Caki2 (cell line): ENCODE measurements at places on chromosomes 3 and 15. TPM values are rescaled to one million over a fixed set of nuclear protein-coding genes. Genes with fewer than 3 reads are reported as not detected.

The TMEM45A gene
- 13.0 and 24.5 TPM in 2 replicates for total RNA-seq

The IL17RD gene
- total RNA-seq, result 0.81 and 2.6 TPM in 2 replicates

The MANF gene
- total RNA-seq, result 103 and 108 TPM in 2 replicates

The NUDT16 gene
- total RNA-seq, result 6.4 and 9.2 TPM in 2 replicates

The RAMAC gene
- total RNA-seq, result 16.8 and 28.5 TPM in 2 replicates

The RBP2 gene
- total RNA-seq, result not detected in 2 replicates

The SCN11A gene
- total RNA-seq, result 0.03 TPM in 2 replicates

The LDHAL6B gene
- not detected in 2 replicates for total RNA-seq

The SIDT1 gene
- total RNA-seq, result not detected in 2 replicates

GRCh38 chr15:33586786-33587697 is 276.3 kb downstream of the RYR3 start:
- DNase-seq, result no peak

- DNase-seq, result no peak
Measured at GRCh38 chr3:28118087-28118486, 123.3 kb upstream of the CMC1 start.

DNA sequence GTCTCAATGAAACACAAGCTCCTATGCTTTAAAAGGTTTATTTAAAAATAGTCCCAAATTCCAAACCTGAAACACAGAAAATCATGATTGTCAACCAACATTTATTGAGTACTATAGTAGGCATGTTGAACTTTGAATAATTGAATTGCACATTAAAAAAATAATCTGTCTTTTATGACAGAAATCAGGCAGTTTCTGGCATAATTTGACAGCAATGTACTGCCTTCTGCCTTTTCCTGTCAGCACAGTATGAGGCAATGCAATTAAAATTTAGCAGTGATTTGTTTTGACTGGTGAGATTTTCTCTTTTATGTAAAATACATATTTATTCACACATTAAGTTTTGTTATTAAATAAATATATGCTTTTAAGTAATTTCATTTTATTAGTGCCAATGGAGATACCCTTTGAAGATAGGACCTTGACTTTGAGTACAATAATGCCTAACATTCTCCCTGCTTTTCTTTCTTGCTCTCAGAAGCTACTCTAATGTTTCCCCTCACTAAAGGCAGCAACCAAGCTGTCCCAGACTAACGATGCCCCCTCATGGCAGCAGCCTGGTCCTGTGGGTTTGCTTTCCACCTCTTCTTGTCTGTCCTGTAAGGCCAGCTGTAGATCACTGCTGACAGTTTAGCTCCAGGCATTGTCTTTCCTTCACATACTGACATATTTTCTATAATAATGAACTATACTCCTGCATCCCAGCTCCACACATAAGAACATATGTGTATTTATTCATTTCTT is 346.7 kb downstream of the IL20RB start:
- peak; percentile 3 for DNase-seq

- no peak for DNase-seq
Measured at GRCh38 chr3:39183211-39184080, 8.9 kb downstream of the XIRP1 start.

DNA sequence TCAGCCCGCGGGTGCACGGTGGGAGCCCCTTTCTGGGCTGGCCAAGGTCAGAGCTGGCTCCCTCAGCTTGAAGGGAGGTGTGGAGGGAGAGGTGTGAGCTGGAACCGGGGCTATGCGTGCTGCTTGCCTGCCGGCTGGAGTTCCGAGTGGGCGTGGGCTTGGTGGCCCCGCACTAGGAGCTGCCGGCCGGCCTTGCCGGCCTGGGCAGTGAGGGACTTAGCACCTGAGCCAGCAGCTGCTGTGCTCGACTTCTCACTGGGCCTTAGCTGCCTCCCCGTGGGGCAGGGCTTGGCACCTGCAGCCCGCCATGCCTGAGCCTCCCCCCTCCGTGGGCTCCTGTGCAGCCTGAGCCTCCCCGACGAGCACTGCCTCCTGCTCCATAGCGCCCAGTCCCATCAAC is 36.0 kb downstream of the TRH start:
- DNase-seq, result no peak

DNA sequence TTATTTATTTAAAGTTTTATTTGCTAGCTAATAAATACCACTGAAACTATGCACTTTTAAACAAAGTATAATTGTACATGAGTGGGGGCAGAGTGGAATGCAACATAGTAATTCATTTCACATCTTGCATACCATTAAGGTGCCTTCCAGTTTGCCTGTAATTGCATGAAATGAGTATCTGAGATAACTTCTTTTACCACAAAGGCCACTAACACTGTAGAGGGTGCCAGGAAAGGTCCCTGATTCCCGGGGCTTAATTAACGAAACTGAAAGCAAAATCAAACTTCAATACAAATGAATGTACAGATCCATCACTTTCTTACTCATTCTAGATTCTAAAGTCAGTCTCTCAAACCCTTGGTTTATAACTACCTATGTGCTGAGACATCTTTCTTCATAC is 2.1 kb downstream of the CD47 start:
- no peak for DNase-seq

DNA sequence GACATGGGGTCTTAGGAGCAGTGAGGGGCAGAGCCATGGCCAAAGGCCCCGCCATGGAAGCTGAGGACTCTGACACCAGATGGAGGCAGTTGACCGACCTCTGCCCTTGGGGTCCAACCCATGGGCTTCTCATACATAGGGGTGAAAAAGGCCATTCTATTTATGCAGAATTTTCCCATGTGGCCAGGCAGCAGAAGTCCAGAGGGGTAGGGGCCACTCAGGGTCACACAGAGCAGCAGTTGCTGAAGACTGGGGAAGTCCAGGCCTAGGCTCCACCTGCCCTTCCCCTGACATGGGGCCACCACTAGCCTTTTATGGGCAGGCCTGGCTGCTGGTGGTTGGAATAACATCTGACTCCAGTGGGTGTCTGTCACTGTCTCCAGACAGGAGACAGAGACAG is 6.4 kb downstream of the PRSS50 start:
- no peak for DNase-seq

DNA sequence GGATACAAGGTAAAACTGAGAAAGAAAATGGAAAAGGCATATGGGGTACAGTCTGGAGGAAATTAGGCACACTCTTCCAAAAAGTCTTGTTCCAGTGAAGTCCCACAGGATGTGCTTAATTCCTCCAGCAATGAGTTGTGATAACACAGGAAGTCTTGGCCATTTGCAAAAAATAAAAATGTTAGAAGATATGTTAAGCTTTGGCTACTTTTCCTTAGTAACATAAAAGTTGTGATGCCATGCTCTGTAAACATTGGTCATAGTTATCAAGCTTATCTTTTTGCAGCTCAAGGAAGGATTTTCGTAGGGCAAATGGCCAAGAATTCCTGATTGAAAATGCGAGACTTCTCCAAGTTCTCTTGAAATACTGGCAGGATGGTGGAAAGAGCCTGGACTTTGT is 26.4 kb downstream of the LNP1 start:
- DNase-seq, result no peak

DNA sequence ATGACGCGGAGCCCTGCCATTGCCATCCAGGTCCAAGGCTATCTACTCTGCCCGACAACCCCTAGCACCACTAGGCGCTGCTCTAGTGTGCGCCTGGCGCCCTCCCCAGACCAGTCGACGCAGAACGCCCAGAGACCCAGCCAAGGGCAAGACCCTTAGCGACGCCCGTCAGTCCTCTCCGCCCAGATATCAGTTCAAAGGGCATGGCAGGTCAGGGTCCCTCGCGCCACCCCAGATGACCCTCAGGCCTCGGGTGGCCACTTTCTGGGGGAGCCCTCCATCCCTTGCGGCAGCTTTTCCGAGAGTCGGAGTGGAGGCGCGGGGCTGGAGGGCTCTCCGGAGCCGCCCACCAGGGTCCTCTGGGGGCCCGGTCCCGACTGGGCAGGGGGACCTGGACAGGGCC is 371 bp upstream of the CLSTN2 start:
- DNase-seq, result peak; percentile 82

GRCh38 chr3:160707187-160707794 is 30.3 kb downstream of the ARL14 start:
- no peak for DNase-seq

DNA sequence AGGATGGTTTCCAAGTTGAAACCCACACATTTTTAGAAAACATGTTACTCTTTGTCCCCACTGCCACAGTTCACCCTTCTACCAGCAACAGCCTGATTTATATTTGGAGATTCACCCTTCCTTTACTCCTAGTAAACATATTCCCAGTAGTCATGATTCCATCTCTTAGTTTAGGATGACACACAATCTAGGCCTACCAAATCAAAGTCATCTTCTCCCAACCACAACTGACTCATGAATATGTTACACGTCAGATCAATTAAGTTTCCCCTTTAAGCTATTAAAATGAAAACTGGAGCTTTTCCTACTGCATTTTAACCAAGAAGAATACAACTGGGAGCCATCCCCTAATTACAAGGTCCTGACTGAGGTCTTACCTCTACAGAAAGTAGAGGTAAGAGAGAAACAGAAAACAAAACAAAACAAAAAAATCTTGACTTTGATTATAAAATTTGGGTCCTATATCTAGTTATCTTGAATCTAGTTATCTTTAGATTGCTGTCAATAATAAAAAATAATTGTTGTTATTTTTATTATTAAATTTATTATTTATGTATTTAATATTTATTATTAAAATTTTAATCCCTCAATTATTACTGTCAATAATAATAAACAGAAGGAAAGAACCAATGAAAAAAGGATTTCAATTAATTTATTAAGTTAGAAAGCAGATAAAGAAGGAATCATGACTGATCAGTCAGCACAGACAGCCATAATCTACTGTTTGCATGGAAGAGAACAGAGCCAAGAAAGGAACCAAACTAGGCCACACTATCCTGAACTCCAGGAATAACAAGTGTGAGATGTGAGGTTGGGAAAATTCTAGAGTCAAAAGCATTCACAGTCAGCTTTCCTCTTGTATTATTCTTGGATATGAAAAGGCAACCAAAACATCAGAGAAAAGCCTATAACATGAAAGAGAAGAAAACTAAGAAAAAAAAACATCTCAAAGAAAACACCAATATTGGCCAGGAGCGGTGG is 12.5 kb downstream of the DPH6 start:
- no peak for DNase-seq

- DNase-seq, result no peak
Measured at GRCh38 chr3:76051145-76051544, 265.8 kb upstream of the ZNF717 start.

GRCh38 chr3:12536423-12536822 is 8.9 kb downstream of the MKRN2OS start:
- no peak for DNase-seq

- DNase-seq, result no peak
Measured at GRCh38 chr15:74445816-74446763, 12.3 kb upstream of the SEMA7A start.

DNA sequence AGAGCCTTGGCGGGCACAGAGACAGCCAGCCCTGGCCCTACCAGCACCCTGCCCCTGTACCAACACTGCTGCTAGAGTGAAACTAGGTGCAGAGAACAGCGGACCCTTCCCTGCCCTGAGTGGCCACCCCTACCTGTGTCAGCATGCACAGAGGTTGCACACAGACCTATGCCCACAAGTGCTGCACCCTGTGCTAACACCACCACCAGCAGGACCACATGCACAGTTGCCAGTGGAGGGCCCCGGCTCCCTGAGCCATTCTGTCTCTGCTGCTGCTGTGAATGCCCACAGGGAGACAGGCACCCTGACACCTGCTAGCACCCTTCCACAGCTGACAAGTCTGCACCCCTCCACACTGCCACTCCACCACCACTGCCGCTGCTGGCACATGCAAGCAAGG is 131.8 kb downstream of the NEK11 start:
- no peak for DNase-seq

DNA sequence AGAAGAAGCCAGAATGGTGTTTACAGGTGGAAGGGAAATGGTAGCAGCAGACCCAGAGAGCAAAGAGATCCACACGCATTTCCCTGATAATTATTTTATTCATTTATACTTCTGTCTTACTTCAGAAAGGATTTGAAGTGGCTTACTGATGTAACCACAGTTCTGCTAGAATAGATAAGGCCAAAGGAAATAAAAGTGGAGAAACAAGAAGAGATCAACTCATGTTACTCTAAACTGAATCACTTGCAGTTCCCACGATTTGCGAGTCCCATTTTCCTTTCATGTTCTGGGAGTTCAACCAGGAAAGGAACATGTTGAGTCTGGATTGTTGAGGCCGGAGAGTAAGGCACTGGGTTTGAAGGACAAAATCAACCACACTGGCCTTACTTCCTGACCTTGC is 151.8 kb downstream of the MYRIP start:
- DNase-seq, result no peak

DNA sequence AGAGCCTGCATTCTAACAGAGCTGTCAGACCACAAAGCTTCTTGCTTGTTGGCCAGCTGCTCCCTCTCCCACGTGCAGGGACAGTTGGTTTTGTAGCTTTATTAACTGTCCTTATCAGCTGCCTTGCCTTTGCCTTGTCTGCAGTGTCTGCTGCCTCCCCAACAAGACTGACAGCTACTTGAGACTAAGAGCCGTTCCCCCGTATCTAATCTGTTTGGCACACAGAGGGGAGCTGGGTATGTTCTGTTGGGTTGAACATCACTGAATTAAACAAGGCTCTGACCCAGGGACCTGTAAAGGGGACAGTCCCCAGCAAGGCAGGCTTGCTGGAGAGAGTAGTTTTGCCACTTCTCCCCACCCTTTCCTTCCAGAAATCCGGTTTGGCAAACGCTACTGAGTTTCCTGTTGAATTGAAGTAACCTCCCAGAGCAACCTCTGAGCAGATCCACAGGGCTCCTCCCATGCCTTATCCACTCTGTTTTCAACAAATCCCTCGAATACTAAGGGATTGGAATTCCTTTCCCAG is 116.1 kb downstream of the ANP32A start:
- no peak for DNase-seq

GRCh38 chr15:47384776-47385175 is 332.5 kb upstream of the SEMA6D start:
- DNase-seq, result no peak

DNA sequence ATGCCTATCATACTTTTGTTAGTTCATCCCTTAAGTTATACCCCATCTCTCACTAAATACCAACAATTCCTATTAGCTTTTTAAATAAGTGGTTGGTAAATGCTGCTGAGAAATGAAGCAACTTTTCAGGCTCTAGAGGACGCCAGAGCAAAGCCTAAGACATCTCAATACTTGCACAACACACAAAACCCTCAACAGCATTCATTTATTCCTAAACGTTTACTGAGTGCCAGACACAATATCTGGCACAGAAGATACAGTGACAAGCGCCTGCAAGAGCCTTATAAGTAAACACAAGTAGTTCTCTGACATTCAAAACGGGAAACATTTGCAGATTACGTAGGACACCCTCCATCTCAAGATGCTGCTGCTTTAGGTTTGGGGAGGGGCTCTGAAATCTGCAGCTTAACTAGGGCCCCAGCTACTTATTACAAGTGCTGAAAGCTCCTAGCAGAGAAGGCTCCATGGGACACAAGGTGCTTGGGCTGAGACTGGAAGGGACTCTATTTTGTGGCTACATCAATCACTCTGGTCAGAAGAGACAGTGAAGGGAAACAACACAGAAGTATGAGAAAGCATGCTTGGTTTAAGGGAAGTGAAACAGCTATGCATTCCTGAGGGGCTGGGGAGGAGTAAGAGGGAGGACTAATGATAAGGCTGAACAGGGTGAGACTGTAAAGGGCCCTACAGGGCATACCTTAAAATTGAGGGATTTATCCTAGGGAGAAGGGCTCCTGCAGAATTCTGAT is 311.3 kb downstream of the PLCL2 start:
- no peak for DNase-seq
